ENCODE measurements at places on chromosomes 2 and 18. TPM values are rescaled to one million over a fixed set of nuclear protein-coding genes. Genes with fewer than 3 reads are reported as not detected.

TOGARAM2 gene
- total RNA-seq, result 9.6 TPM

GGCX gene
- 25.2 TPM for total RNA-seq

FMNL2 gene
- 2.2 TPM for total RNA-seq

MRO gene
- total RNA-seq, result not detected

CCDC85A gene
- total RNA-seq, result not detected

LRRTM1 gene
- not detected for total RNA-seq

DNA sequence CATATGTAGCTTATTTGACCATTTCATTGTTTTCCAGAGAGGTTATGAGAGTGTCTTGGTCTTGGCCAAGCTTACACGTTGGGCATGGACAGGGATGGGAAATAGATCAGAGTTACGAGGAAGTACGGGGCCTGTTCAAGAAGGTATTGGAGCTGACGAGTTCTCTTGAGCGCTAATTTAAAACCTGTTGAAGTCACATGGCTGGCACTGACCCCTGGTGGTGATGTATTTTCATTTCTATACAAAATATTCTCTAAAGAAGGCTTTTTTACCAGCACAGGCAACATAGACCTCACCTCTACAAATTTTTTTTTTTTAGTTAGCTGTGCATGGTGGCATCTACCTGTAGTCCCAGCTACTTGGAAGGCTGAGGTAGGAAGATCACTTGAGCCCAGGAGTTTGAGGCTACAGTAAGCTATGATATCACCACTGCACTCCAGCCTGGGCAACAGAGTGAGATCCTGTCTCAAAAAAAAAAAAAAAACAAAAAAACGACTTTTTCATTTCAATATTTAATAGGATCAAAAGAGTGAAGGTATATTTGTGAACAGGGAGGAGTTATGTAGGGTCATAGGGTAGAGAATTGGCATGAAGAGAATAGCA is 19.6 kb downstream of the UGP2 start:
- DNase-seq, result peak; percentile 56

DNA sequence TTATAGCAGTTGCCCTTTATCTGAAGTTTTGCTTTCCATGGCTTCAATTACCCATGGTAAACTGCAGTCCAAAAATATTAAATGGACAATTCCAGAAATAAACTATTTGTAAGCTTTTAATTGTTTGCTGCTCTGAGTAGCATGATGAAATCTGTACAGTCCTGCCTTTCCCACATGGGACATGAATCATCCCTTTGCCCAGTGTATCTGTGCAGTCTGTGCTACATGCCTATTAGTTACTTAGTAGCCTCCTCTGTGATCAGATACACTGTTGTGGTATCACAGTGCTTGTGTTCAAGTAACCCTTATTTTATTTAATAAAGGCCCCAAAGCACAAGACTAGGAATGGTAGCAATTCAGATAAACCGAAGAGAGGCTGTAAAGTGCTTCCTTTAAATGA is 810.6 kb upstream of the PIK3C3 start:
- DNase-seq, result no peak

- DNase-seq, result no peak
Observed at GRCh38 chr2:9341337-9341887, 81.9 kb downstream of the ITGB1BP1 start.

DNA sequence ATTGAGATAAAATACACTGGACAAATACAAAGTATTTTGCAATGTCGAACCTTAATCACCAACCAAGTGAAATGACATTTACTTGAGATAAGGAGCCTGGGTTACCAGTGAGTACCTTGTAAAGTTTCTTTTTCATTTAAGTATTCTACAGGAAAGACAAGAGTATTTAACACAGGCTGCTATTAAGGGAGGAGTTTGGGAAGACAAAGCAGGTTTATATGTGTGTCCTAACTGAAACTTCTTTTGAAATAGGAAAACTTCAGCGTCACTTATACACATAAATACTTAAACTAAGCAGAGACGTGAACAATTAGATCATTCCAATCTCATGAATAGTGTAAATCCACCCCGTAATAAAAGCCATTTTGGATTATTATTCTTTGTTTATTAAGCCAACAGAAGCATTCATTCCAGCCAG is 126.7 kb upstream of the CYP26B1 start:
- no peak for DNase-seq

DNA sequence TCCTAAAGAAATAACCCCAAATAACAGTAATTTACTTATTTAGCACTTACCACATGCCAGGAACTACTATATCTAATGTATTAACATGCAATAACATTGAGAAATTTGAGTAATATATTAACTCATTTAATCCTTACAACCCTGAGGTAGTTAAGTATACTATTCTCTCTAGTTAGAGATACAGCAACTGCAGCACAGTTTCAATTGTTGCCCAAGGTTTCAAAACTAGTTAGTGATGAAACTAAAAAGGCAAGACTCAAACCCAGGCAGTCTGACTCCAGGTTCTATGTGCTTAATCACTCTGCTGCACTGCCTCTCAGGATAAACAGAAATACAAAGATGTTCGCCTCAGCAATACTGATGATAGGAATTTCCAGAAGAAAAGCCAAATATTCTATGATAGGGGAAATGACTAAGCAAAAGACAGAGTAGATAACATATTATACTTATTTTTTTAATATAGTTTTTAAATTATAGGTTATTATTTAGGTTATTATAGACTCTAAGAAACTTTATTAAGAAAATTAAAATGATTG is 88.0 kb downstream of the SS18 start:
- DNase-seq, result no peak

DNA sequence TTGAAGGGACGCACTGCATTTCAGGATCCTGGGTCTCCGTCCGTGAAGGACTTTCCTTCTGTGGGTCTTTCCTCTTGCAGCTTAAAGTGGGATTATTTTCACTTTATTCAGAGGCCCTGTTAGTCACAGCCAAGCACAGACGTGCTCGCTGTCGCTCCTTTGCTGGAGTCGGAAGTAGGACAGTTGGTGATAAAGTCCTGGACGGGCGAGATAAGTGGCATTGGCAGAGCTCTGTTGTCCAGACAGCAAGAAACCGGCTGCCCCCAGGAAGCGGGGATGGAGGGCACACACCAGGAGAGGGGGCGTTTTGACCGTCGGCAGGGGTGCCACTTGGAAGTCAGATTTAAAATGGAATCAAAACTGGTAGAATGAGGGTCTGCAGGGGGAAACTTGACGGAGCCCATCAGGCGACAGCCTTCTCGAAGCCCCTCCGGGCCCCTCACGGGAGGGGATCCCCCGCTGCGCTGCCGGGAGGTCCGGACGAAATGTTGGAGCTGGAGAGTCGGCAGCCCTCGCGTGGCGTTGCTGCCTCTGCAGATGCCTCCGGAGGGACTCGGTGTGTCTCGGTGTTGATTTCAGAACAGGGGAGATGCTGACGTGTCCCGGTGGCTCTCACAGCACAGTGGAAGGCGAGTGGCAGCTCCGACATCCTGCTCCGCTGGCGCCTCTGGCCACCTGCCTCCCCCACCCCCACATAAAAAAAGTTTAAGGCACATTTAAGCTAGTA is 124.2 kb downstream of the NFATC1 start:
- DNase-seq, result peak; percentile 82

DNA sequence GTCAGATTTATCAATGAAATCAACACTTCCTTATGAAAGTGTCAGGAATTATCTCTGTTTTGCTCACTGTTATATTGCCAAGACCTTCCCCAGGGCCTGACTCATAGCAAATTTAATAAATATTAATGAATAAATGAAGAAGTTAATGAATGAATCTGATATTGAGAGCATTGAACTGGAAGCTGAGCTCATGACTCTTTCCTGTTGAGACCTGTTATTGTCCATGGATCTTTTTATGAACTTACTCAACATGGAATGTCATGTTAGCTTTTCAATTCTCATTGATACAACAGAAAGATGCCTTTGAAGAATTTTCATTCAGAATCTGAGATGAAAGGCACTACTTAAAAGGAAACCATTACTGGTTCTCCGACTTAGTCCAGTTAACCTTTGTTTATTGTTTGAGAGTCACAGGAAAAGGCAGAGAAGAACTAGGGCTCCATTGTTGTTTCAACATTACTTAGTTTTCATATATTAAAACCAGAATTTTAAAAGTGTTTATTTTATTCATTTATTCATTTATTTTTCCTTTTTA is 90.4 kb upstream of the UNC80 start:
- DNase-seq, result no peak

DNA sequence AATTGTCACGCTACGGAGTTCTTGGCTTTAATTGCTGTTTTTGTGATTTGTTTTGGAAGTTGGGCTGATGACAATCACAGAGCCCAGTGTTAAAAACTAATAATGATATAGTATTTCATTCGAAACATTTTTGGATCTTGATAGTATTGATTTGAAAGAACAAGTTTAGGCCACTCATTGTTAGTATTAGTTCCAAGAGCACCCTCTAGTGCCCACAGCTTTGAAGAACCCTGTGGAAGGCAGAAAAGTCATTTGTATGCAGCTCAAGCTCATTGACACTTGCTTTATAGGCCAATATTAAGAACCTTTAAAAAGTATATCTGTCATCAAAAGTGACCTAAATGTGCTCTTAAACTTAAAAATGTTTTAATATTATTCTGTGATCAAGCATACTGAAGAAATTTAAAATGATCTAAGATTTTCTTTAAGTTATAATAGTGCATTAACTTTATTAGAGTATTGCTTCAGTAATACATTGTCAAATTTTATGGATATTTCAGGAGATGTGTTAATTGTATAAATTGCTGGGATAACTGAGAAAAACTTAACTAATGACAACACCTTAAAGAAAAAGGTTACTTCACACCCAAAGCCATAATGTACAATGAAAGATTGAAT is 191.0 kb downstream of the GRB14 start:
- no peak for DNase-seq

GRCh38 chr18:79694895-79695213 is 15.3 kb downstream of the CTDP1 start:
- DNase-seq, result no peak

GRCh38 chr2:73359915-73360697 is 25.5 kb upstream of the ALMS1 start:
- DNase-seq, result no peak

GRCh38 chr2:10124538-10125045 is 2.1 kb downstream of the RRM2 start:
- no peak for DNase-seq

DNA sequence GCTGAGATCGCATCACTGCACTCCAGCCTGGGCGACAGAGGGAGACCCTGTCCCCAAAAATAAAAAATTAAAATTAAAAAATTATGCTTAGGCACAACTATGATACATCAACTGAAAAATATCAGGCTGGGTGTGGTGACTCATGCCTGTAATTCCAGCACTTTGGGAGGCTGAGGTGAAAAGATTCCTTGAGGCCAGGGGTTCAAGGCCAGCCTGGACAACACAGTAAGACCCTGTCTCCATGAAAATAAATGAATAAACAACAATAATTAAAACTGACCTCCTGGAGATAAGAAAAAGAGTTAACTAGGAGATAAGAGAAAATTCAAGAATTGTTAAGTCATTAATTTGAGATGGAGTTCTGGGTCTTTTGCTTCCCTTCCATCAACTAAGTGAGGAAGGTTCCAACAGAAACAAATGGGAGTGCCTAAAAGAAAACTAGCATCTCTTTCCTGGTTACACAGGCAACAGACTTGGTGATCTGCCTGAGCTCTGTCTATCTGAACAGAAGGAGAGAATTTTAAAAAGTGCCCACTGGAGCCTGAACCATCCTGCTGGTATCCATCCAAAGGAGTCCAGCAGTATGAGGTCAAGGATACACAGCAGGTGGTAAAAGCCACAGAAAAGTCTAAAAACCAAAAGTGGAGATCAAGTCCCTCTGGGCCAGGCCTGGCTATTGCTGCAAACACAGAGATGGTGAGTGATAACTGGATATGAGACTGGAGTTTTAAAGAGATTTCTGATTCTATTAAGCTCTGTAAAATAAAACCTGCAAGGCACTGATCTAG is 8.8 kb downstream of the PPM1G start:
- no peak for DNase-seq
